ENCODE measurements at places on chromosomes 2 and 18. TPM values are rescaled to one million over a fixed set of nuclear protein-coding genes. Genes with fewer than 3 reads are reported as not detected.

- no peak for DNase-seq
- H3K36me3 ChIP-seq, result no peaks in the 10 kb centered on the region
- H3K27me3 ChIP-seq, result no peaks in the 10 kb centered on the region
Measured at GRCh38 chr18:51132256-51132935, 65.1 kb downstream of the MEX3C start.

DNA sequence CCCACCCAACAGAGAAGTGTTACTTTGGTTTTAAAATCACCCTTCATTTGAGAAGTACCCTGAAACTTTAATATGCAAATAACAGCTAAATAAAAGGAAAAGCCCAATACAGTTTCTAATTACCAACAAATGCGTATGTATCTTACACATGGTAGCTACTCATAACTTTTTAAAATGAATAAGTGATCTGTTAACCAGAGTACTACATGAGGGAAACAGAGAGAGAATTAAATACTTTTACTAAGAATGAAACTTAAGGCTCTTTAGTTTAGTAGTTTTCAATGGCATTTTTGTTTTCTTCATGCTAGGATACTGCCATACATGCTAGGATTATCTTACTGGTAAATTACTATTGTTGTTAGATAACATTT is 39.1 kb upstream of the NABP1 start:
- H3K27ac ChIP-seq, result peak overlapping the region; percentile 40
- no peak overlapping the region for H3K4me3 ChIP-seq
- H3K27me3 ChIP-seq, result no peaks in the 10 kb centered on the region
- peaks cover 59% of the 10 kb centered on the region for H3K4me1 ChIP-seq
- no peaks in the 10 kb centered on the region for H3K36me3 ChIP-seq

GRCh38 chr2:75224636-75225094 is 25.3 kb upstream of the TACR1 start:
- DNase-seq, result no peak
- H3K27ac ChIP-seq, result no peak overlapping the region
- peaks cover 4% of the 10 kb centered on the region for H3K27me3 ChIP-seq

DNA sequence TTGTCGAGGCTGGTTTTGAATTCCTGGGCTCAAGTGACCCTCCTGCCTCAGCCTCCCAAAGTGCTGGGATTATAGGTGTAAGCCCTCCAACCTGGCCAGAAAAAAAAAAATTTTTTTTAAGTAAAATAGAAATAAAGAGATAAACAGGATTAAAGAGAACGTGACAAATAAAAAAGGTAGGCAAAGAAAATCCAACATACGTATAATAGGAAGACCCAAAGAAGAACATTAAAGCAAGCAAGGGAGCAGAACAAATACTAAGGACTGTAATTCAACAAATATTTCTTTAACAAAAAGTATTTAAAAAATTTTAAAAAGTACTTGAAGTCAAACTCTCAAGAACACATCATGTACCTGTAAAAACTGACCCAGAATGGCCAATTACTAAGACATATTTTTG is 56.4 kb downstream of the PTPN2 start:
- no peaks in the 10 kb centered on the region for H3K27me3 ChIP-seq
- peaks cover 22% of the 10 kb centered on the region for H3K4me1 ChIP-seq
- DNase-seq, result no peak
- peak overlapping the region; percentile 54 for H3K27ac ChIP-seq

DNA sequence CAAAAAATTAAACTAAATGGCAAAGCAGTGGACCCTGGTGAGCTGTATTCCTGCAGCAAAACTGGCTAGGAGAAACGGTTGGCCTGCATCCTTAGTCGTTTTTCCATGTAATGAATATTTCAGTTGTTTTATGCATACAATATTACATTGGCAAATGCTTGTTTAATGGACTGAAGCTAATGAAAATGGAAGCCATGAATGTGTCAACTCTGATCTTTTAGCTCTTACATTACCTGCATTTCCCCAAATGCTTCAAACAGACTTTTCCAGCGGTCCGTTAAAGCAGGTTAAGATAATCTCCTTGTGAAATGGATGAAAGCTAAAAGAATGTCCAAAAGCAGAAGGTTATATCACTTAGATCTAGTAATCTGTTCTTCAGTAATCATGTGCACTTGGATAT is 686.3 kb upstream of the SETBP1 start:
- no peak overlapping the region for H3K4me3 ChIP-seq
- no peak overlapping the region for H3K27ac ChIP-seq
- no peak for DNase-seq
- H3K27me3 ChIP-seq, result no peaks in the 10 kb centered on the region
- no peaks in the 10 kb centered on the region for H3K36me3 ChIP-seq

DNA sequence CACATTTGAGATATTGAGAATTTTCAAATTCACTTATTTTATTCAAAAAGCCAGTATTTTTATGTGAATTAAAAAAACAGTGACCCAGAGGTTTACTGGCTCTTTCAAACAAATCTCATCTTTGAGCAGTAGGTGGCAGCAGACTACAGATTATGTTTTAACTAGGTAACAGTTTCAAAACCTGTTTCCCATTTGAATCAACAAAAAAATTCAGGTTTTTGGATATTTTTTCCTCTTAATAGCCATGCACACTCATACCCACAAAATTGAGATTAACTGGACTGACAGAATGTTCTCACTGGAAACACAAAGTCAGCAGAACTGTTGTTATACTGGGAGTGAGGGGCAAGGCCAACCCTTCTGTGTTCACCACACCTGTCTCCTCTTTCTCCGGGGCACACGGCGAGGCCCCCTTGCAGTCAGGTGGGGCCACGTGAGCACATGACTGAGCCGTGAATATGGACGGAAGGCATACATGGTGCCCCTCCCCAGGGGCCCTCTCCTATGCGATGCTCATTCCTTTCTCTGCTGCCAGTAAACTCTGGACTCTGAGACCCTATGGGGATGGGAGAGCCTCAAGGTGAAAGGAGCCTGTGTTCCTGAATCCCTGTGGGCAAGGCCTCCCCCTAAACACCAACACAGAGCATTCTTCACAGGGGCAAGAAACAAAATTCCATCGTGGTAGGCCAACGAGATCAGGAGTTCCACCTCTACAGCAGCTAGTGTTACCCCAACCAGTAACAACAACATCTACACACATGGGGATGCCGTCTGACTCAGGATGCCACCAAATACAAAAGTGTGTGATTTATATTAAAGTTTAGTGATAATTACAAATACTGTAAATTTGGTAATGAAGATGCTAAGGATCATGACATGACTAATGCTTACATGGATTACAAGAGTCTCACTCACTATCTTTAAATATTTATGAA is 80.4 kb downstream of the LPIN2 start:
- no peaks in the 10 kb centered on the region for H3K27me3 ChIP-seq
- H3K4me3 ChIP-seq, result no peak overlapping the region
- H3K4me1 ChIP-seq, result peaks cover 35% of the 10 kb centered on the region
- H3K36me3 ChIP-seq, result peaks cover 38% of the 10 kb centered on the region
- DNase-seq, result peak; percentile 68

GRCh38 chr2:218012284-218012683 is 9.5 kb upstream of the TNS1 start:
- H3K4me3 ChIP-seq, result no peak overlapping the region
- H3K4me1 ChIP-seq, result peaks cover 8% of the 10 kb centered on the region
- peaks cover 27% of the 10 kb centered on the region for H3K27me3 ChIP-seq
- H3K36me3 ChIP-seq, result no peaks in the 10 kb centered on the region
- no peak overlapping the region for H3K27ac ChIP-seq

GRCh38 chr18:4134700-4135099 is 320.4 kb downstream of the DLGAP1 start:
- no peaks in the 10 kb centered on the region for H3K4me1 ChIP-seq
- DNase-seq, result no peak
- no peak overlapping the region for H3K4me3 ChIP-seq
- no peaks in the 10 kb centered on the region for H3K27me3 ChIP-seq

DNA sequence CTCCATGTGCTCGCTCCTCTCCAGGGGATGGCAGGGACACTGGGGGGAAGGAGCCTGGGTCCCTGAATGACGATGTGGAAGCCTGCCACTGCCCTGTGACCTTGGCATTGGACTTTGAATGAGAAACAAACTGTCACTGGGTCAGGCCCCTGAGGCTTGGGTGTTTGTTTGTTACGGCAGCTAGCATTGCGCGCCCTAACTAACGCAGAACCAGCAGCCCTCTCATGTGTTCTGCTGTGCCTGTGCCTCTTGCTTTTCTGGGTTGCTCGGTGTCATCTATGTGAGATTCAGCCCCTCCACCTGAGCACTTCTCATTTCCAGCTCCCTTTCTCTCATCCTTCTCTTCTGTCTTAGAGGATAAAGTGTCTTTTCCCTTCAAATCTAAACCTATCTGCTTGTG is 23.6 kb upstream of the INHBB start:
- no peaks in the 10 kb centered on the region for H3K36me3 ChIP-seq
- H3K4me3 ChIP-seq, result no peak overlapping the region
- H3K27ac ChIP-seq, result no peak overlapping the region
- no peaks in the 10 kb centered on the region for H3K4me1 ChIP-seq

Gene RNU2-63P
- total RNA-seq, result 13.1 TPM

DNA sequence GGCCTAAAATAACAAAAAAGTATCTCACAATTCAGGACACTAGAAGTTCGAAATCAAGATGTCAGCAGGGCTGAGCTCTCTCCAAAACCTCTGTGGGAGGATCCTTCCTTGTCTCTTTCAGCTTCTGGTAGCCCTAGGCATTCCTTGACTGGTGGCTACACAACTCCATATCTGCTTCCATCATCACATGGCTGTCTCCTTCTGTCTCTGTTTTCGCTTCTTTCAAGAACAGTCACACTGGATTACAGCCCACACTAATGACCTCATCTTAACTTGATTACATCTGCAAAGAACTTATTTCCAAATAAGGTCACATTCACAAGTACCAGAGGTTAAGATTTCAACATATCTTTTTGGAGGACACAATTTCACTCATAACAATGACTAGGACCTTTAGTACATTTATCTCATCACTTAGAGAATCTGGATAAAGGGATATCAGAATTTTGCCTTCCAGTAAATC is 275.2 kb downstream of the IRS1 start:
- H3K27ac ChIP-seq, result no peak overlapping the region
- no peaks in the 10 kb centered on the region for H3K4me1 ChIP-seq
- DNase-seq, result no peak
- H3K4me3 ChIP-seq, result no peak overlapping the region

DNA sequence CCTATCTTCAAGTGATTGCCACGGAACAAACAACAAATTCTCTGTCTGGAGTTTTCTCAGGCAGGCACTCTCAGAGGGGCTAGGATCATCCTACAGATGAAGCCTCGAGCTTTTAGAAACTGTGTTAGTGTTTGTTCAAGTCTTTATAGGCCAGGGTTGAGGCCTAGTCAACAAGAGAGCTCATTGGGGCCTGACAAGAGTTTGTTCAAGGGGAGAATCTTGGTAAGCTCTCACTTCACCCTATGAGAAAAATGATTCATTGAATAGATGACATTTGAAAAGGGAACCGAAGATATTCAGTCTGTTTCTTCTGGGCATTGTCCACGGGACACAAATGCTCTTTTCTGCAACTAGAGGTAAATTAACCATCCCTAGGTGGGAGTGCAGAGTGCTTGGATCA is 476.9 kb downstream of the PTPRM start:
- no peak overlapping the region for H3K4me3 ChIP-seq
- H3K4me1 ChIP-seq, result peaks cover 9% of the 10 kb centered on the region
- H3K27ac ChIP-seq, result no peak overlapping the region
- no peaks in the 10 kb centered on the region for H3K27me3 ChIP-seq

Data from activated naive CD4-positive, alpha-beta T cell treated with anti-CD3 and anti-CD28 coated beads for 36 hours (primary cell).